Vagina (tissue), 2 donors: ENCODE measurements at places on chromosomes 13 and 19. TPM values are rescaled to one million over a fixed set of nuclear protein-coding genes. Genes with fewer than 3 reads are reported as not detected.

- DNase-seq = no peak
These were observed 233.1 kb downstream of the ZNF536 start for GRCh38 chr19:30605333-30605732.

- DNase-seq = no peak
These were observed 47.1 kb upstream of the MRI1 start for GRCh38 chr19:13717194-13717643.

Gene ATXN8OS
- not detected for total RNA-seq

DNA sequence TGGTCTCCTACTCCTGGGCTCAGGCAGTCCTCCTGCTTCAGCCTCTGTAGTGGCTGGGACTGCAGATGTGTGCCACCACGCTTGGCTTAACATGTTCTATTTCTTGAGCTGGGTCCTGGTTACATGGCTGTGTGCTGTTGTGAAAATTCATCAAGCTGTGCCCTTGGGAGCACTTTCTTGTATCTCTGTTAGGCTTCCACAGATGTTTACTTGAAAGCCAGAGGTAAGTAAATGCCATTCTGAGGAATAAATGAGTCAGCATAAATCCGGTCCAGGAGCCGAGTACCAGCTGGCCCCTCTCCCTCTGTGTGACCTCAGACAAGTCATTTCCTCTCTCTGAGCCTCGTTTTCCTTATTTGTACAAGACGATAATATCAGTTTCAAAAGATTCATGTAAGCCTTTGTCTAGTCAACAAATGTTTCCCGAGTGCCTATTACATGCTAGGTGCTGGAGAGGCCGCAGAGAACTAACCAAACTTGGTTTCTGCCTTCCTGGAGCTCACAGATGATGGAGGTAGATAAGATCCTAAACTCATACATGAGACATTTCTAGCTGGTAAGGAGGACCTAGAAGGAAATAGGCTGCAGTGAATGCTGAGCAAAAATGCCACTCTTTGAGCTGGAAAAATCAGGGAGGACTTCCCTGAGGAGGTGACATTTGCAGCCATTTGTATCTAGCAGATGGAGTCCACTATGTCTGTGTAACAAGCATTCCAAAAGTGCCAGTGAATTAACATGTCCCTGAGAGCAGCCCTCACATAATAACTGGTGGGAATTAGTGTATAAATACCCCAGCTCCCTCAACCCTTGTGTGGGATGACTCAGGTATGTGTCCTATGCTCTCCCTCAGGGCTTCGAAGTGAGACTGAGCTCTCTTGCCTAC, 2.7 kb upstream of the RASAL3 start:
- DNase-seq = no peak

- DNase-seq = no peak
These were observed at the start of gene WDR18 for GRCh38 chr19:984165-984967. Gene WDR18 (plus strand): TSS chr19:984345. CDS start chr19:984354, 9 bp downstream.

DNA sequence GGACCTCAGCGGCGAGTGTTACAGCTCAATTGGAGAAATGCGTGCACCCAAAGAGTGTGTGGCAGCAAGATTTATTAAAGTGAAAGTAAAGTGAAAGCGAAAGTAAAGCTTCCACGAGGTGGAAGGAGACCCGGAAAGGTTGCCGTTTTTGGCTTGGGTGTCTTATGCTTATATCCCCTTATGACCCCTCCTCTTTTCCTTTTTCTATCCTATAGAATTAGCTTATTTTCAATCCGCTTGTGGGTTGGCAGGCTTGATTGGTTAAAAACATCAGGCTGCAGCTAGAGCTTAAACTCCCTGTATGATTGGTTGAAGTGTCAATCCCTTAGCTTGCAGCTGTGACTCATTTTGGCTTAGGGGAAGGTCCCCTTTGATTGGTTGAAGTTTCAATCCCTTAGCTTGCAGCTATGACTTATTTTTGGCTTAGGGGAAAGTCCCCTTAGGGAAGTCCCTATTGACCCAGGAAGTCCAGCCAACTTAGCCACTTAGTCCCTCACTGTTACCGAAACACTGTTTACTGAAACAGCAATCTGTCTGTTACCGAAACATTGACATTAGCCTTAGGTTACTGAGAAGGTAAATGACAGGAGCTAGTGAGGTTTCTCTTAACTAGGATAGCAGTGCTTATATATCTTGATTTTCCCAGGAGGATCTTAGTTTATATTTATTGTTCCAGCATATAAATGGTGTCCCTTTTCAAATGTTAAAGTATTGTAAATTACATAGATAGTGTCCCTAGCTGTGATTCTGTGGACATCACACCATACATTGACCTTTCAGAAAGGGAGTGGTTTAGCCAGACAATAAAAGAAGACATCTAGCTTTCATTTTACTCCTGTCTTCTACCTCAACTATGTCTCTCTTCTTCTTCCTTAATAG, 575.8 kb downstream of the DACH1 start:
- DNase-seq = no peak

DNA sequence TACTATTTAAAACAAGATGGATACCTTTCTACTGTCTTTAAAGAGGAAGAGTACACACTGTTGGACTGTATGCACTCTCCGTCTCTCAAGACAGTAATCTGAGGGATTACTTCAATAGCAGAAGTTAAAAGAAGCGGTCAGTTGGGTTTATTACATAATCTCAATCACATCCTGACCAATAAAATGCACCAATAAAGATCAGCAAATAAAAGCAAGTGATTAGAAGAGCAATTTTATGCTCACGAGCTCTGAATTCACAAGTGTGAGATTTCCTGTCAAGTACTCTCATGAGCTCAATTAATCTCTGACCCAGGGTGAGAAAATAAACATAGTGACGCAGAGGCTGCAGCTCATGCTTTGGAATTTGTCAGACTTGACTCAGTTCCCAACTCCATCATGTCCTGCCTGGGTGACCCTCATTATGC, 12.2 kb downstream of the ABCC4 start:
- no peak for DNase-seq

DNA sequence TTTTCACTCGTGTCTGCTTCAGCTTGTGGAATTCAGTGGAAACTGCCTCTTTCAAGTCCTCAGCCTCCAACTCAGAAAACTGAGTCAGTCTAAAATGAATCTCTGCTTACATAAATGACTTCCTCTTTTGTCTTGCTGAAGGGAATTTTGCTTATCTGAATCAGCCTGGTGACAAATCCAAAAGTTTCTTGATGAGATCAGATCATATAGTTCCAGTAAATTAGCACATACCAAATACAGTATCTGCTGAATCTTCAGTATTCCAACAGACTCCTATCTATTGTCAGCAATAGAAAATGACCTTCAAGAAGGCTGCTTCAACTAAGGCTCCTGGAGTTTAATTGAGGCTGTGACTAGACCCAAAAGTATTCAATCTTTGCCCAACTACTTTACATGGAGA, 290.0 kb downstream of the MZT1 start:
- no peak for DNase-seq

GRCh38 chr13:64992314-64992713, 2237.8 kb downstream of the PCDH9 start:
- no peak for DNase-seq

GRCh38 chr13:94053986-94054593, 425.4 kb downstream of the DCT start:
- no peak for DNase-seq

Gene GRK1
- total RNA-seq = not detected

Gene CYP4F12
- total RNA-seq = 76.1 TPM

DNA sequence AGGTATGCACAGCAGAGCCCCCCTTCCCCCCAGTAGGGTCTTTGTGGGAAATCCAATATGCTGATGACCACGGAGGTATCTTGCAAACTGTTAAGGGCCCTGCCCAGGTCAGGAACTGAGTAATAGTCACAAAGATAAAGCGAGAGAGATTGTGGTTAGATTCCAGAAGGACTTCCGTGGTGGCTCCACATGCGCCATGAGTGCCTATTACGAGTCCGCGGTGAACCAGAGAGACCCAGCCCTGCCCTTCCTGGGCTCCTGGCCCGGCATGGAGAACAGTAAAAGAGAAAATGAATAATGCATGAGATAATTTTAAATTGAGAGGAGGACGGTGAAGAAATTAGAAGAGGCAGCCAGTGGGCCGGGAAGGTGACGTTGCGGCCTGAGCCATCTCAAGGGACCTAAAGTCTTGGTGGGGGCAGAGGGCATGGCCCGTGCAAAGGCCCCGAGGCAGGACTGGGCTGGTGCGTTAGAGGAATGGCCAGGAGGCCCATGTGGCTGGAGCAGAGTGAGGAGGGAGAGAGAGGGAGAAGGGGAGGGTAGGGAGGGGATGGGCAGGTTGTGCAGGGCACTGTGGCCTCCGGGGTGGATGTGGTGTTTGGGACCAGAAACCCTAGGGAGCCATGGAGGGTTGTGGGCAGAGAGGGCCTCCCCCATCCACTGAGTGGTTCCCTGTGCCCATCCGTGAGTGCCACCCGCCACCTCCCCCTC, 46.6 kb upstream of the NFIC start:
- no peak for DNase-seq

Gene ZNF222
- total RNA-seq = 1.7 TPM

GRCh38 chr19:50794074-50794875, 4.1 kb downstream of the ACP4 start:
- no peak for DNase-seq

- DNase-seq = no peak
These were observed at the start of gene WDR87 for GRCh38 chr19:37905946-37906868. Gene WDR87 (minus strand): TSS chr19:37906594. CDS start chr19:37898239, 8,355 bp downstream.

- DNase-seq = no peak
These were observed 12.6 kb upstream of the GARRE1 start for GRCh38 chr19:34241513-34242337.

GRCh38 chr13:43596924-43597598, 189.7 kb downstream of the ENOX1 start:
- no peak for DNase-seq

DNA sequence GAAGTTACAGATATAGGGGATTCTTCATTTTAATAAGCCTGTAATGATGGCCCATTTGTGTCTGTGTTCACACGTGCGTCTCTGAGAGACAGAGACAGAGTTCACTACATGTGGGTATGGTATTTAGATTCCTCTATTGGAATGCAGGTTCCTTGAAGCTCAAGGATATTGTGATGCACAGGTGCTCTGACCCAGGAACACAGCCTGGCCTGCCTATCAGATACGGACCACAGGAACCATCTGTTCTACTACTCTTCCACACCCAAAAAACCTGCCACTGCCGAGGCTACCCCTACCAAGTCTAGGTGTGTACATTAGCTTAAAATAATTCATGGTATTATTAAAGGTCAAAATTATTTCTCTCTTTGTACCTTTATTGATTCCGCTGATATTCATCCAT, 289.2 kb downstream of the ATP8A2 start:
- no peak for DNase-seq
